Metanephros (tissue), 2 donors: ENCODE measurements at places on chromosomes 3 and 15. TPM values are rescaled to one million over a fixed set of nuclear protein-coding genes. Genes with fewer than 3 reads are reported as not detected.

Gene GOLGA6L10
- total RNA-seq, result 7.0 TPM

Gene CILP
- total RNA-seq, result 9.8 TPM

Gene AGBL1
- total RNA-seq, result 9.9 TPM

Gene MINAR1
- total RNA-seq, result 1.1 TPM

Gene DNAH12
- 0.41 TPM for total RNA-seq

Gene IGDCC3
- 4.1 TPM for total RNA-seq

Gene SKOR1
- 0.29 TPM for total RNA-seq

Gene GPR62
- total RNA-seq, result 0.06 TPM

Gene FAM81A
- total RNA-seq, result 7.8 TPM

Gene CPN2
- total RNA-seq, result 0.12 TPM

Gene LDHAL6B
- total RNA-seq, result not detected

Gene GRK7
- not detected for total RNA-seq

Gene STRA6
- 14.9 TPM for total RNA-seq

Gene EPB42
- 14.8 TPM for total RNA-seq

Gene EFHB
- 1.5 TPM for total RNA-seq

Gene PLA2G4D
- not detected for total RNA-seq

Gene HRG
- total RNA-seq, result 0.88 TPM

Gene P3H2
- 73.9 TPM for total RNA-seq

Gene GOLGA8J
- 0.12 TPM for total RNA-seq

Gene MORC1
- total RNA-seq, result 0.35 TPM

Gene MAGEL2
- total RNA-seq, result 5.4 TPM

Gene ZDHHC3
- total RNA-seq, result 57.3 TPM

Gene CFAP91
- total RNA-seq, result 12.7 TPM

Gene SI
- total RNA-seq, result under 0.01 TPM

Gene SH3GL3
- 4.3 TPM for total RNA-seq

Gene ATP13A4
- 2.9 TPM for total RNA-seq

Gene BNIP2
- 48.9 TPM for total RNA-seq

Gene FGD5
- 35.8 TPM for total RNA-seq

Gene KLHL40
- total RNA-seq, result 38.8 TPM

Gene CFAP100
- total RNA-seq, result 0.93 TPM

Gene IFT57
- 76.0 TPM for total RNA-seq

Gene NME9
- 1.6 TPM for total RNA-seq

Gene SEC22A
- total RNA-seq, result 30.1 TPM

Gene RBPMS2
- total RNA-seq, result 1.4 TPM

Gene IQCH
- total RNA-seq, result 4.8 TPM

Gene CAMK2N2
- total RNA-seq, result 0.70 TPM

Gene FURIN
- 54.8 TPM for total RNA-seq

Gene SERPINI2
- total RNA-seq, result 0.82 TPM

Gene MYLK
- 224 TPM for total RNA-seq

Gene RAD51
- 2.7 TPM for total RNA-seq

Gene RBMS3
- total RNA-seq, result 62.8 TPM

Gene C3orf49
- not detected for total RNA-seq

Gene NCEH1
- 4.8 TPM for total RNA-seq

Gene CLDN11
- total RNA-seq, result 267 TPM

Gene PRRT3
- 3.3 TPM for total RNA-seq

Gene COX5A
- total RNA-seq, result 103 TPM

Gene TMEM158
- total RNA-seq, result 8.2 TPM

Gene FHIT
- total RNA-seq, result 19.4 TPM

Gene HTR3E
- not detected for total RNA-seq

Gene SMCO1
- 3.5 TPM for total RNA-seq

Gene ALG1L2
- total RNA-seq, result 1.8 TPM

Gene P2RY12
- 2.5 TPM for total RNA-seq

Gene FBXO40
- 1.5 TPM for total RNA-seq

Gene NOX5
- total RNA-seq, result 0.23 TPM

Gene ERICH6
- total RNA-seq, result not detected
